ENCODE measurements at places on chromosomes 2 and 18.
A peak's percentile ranks its signal among the peaks of the same experiment; 100 is the strongest.

GRCh38 chr18:75112186-75113096 lies 96.5 kb downstream of the PTGR3 start:
- no peak for DNase-seq

DNA sequence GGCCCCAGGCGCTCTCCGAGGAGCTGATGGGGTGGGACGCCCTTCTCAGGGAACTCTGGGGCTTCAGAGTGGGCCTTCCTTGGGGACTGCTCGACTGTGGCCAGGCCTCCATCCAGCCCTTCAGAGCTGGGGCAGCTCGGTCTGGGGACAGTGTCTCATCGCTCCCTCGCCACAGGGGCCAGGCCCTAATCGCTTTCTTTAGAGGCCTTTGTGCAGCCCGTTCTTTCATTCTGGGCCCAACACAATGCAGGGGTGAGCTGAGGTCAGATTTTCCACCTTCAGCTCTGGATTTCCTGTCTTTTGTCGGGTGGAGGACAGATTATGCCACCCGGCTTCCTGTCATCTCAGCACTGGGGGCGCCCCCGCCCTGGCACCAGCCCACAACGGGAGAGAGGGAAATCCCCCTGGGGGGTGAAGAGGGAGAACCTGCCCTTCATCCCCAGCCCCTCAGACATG lies 25.2 kb downstream of the MYCN start:
- DNase-seq: no peak

DNA sequence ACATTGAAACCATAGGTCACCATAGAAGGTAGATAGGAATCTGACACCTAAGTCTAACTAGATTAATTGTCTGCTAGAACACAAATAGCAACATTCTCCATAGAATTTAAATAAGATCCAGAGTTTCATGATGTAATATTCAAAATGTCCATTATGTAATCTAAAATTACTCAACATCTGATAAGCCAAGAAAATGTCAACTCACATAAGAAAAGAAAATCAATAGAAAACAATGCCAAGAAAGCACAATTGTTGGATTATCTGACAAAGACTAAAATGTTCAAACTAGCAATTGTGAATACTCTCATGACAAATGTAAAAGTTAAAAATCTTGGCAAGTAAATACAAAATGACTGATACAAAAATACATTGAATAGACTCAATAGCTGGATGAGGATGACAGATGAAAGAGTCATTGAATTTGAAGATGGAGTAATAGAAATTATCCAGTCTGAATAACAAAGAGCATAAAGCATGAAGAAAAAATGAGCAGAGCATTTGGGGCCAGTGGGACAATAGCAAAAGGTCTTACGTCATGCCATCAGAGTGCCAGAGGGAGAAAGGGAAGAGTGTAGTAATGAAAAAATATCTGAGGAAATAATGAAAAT lies 358.6 kb downstream of the METTL4 start:
- no peak for DNase-seq

GRCh38 chr2:12716032-12716281 lies 779 bp upstream of the TRIB2 start:
- peak; percentile 75 for DNase-seq

DNA sequence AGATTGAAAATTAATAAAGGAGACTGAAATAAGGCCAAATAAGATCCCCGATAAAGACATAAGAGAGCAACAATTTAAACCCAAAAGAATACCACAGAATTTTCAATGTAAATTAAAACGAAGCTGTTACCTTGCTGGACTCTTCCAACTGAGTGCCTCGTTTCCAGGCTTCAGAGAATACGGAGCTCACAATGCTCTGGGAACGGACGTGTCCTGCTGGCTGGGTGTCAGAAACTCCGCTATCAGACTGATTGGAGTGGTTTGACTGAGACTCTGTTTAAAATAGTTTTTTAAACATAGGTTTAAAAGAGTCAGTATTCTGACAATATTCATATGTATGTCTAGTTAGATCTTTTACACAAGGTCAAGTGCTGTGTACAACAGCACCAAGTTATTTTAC lies 90.4 kb downstream of the RAPH1 start:
- DNase-seq: no peak

DNA sequence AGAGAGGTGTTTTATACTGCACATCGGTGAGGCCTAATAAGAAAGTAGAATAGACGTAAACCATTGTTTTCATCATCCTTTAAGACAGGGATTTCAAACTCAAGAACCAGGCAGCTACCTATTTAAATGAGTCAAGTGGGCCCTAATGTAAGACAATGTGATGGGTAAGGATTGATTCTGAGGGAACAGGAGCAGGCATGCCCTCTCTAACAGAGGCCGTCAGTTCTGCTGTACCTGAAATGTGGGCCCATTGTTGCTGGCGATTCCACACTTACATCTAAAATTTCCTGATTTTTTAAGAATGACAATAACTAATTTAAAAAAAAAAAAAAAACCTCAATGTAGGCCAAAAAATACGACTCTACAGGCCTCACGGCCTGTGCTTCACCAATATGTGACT lies 67.5 kb downstream of the ACSL3 start:
- no peak for DNase-seq

GRCh38 chr2:101267671-101268656 lies 15.3 kb downstream of the CNOT11 start:
- no peak for DNase-seq

DNA sequence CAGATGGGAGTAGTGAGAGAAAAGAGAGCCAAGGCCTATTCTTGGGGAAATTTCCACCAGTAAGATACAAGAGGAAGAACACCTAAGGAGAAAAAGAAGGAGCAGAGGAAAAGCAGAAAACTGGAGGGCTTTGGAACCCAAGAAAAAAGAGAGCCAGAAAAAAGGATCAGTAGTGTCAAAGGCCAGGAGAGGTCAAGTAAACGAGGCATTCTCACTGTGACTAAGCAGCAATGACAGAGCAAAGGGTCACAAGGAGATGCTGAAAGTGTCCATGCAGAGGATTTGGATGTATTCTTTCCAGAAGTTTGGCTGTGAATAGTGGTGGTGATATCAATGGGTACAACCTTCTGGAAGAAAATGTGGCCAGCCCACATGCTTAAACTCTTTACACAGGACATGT lies 109.5 kb downstream of the DYNAP start:
- no peak for DNase-seq

- DNase-seq: no peak
Measured at GRCh38 chr2:186069676-186070075, 331.1 kb downstream of the FSIP2 start.

GRCh38 chr18:59056706-59057492 lies 82.8 kb upstream of the SEC11C start:
- peak; percentile 13 for DNase-seq

GRCh38 chr18:67665266-67665665 lies 148.7 kb upstream of the DSEL start:
- no peak for DNase-seq

GRCh38 chr2:143263066-143263625 lies 133.9 kb downstream of the ARHGAP15 start:
- no peak for DNase-seq
